ENCODE measurements at places on chromosomes 13 and 19.

- DNase-seq: no peak
Measured at GRCh38 chr19:52296400-52296772, 583 bp upstream of the ZNF480 start.

DNA sequence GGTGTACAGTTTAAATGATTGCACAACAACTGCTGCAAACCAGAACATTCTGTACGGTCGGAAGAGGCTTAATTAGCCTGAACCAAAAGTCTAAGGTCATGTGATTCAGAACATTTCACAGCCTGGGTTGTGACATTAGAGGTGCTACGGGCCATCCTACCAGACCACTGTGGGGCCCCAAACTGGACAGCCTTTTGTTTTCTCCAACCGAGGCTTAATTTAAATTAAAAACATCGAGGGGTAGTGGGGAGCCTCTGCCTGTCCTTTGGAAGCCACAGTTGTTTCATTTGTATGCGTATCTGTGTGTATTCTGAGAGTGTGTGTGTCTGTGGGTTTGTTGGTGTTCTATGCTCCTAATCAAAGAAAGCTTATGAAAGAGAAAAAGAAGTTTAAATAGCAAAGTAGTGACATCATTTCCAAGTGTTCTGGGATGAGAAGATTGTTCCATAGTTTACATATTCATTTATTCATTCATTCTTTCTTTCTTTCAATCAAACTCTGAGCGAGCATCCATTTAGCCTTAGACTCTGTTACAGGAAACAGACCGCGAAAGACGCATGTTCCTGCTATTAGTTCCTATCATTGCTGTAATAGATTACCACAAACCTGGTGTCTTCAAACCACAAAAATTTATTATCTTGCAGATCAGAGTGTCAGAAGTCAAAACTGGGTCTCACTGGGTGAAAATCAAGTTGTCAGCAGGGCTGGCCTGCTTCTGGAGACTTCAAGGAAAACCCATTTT, 444.8 kb downstream of the FOXO1 start:
- no peak for DNase-seq

DNA sequence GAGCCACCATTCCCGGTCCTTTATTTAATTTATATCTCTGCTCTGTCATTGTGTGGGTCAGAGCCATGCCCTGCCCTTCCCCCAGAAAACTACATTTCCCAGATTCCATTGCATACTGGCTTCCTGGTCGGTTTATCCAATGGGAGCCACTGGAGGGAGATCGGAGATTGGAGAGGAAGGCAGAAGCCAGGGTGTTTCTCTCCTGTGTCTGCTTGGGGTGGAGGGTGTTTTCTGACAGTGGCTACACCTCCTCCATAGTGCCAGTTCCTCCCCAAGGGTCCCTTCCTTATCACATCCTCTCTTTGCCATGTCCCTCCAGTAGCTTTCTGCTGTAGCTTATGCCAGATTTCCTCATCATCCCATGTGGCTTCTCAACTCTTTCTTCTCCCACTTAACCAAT, 19.0 kb downstream of the OLFM2 start:
- no peak for DNase-seq

DNA sequence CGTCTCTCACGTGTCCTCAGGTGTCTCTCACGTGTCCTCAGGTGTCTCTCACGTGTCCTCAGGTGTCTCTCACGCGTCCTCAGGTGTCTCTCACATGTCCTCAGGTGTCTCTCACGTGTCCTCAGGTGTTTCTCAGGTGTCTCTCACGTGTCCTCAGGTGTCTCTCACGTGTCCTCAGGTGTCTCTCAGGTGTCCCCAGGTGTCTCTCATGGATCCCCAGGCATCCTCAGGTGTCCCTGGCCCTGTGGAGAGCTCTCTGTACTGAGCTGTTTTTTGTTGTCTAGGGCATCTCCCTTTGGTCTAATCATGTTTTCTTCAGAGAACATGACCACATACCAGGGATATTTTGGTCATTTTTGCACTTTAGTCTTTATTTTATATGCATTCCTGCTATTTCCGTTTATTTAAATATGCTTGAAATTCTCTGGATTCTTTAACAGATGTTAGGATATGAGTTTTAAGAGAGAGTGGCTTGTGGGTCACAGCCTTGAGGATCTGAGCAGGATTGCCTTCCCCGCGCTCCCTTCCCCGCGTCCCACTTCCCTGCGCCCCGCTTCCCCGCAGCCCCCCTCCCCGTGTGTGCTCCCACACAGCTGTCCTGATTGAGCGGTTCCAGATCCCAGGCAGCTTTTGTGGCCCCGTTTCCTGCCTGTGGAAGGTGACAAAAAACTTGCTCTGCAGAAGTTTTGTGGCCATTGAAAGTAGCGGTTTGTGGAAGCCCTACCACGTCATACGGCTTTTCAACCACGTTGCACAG, 31.9 kb downstream of the ATP4B start:
- DNase-seq: no peak

GRCh38 chr13:40389081-40389641, 277.3 kb downstream of the FOXO1 start:
- no peak for DNase-seq

DNA sequence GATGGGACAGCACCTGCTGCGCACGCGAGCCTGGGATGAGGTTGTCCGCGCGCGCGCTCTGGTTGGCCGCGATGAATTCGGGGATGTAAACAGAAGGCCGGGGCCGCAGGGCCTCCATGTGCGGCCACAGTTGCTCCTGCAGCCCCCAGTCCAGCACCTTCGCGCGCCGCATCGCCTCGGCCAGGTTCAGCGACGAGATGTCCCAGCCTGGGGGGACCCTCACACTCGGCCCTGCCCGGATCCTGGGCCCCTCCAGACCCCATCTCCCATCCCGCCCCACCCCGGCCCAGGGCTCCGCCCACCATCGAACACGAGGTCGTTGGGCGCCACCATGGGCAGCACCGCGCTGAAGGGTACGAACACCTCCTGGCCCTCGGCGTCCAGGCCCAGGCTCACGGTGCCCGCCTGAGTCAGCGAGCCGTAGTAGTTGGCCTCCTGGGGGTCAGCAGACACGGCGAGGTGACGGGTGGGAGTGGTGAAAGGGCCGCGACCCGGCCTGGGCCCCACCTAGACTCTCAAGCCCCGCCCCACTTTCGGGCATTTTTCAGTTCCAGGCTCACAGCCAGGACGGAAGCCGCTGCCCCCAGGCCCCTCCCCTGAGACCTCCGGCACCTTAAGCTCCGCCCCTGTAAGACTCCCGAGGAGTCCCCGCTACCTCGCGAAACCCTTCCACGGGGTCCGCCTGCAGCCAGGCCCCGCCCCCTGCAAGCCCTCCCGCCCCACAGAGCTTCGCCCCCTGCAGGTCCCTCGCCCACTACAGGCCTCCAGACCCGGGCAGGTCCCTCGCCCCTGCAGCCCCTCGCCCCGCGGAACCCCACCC, 1.1 kb downstream of the ISYNA1 start:
- no peak for DNase-seq

GRCh38 chr13:71626421-71627117, 240.4 kb downstream of the DACH1 start:
- no peak for DNase-seq

DNA sequence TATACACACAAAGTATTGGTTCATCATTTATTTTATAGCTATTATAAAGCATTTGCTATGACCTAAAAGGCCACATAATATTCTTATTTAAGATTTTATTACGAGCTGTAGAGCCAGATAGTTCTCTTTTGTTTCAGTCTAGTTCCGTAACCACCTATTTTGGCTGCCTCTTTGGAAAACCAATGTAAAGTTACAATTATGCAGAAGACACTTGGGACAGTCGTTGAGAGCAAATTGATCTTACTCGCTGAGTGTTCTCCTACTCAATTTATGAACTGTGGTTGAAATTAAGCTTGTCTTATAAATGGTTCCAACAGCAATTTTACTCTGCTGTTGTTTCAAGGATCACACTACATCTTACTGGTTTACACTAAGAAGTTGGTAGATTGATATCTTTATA, 122.3 kb downstream of the SLC7A1 start:
- DNase-seq: peak; percentile 56

DNA sequence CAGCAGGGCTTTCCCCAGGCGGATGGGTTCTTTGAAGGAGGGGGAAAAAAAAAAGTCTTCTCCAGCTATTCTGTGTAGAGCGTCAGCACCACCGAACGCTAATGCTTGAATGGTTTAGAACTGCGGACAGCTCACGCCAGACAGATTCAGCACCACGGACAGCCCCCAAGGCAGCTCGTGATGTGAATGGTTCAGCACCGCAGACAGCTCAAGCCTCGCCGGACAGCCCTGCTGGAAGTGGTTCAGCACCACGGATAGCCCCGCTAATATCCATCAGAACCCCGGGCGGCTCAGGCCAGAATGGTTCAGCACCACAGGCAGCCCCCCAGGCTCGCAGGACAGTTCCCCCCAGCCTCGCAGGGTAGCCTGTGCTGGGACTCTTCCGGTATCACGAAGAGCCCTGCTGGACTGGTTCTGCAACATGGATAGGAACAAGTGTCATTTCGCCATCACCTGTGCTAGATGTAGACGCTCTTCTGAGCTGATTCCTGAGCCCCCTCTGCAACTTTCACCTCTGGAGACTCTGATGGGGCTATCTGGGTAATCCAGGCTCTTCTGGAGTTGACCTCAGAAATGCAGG, 4.9 kb upstream of the SMIM17 start:
- peak; percentile 53 for DNase-seq

DNA sequence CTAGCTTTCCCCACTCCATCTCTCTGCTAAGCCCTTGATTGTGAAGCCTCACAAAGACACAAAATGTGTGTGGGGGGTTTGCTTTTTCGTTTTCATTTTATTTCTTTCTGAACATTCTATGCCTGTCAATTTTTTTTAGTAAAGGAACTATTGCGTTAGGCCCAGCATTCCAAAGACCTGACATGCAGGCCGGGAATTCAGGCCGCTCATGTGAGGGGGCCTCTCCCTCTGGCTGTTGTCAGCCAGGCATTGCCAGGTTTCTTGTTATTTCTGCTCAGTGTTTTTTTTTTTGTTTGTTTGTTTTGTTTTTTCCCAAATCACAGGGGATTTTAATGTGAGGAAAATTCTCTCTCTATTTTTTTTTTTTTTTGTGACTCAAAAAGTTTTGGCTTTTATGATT, 10.3 kb upstream of the MEDAG start:
- DNase-seq: no peak

DNA sequence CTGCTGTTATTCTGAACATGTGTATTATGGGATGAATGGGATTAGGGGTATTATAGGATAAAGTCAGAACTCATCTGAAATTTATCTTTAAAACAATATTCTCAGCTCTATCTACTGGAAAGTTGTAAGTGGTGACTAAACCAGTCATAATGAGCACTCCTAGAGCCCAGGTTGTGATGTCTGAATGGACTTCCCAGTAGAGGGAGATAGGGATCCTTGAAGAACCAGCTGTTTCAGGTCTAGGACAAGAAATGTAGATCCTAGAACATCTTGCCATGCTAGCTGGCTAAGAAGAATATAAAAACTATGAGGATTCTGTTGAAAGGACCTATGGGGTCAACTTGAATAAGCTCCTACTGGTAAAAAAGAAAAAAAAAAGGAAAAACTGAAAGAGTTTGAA, 310.8 kb downstream of the SLC7A1 start:
- DNase-seq: no peak

Data from spinal cord (tissue), 10 donors.